Articular chondrocyte of knee joint (primary cell): ENCODE measurements at places on chromosomes 3 and 15. TPM values are rescaled to one million over a fixed set of nuclear protein-coding genes. Genes with fewer than 3 reads are reported as not detected.

CCDC54 gene
- total RNA-seq = not detected in 2 replicates

VWA5B2 gene
- total RNA-seq = not detected in 2 replicates

SUCNR1 gene
- total RNA-seq = under 0.01 TPM in 1 of 2 replicates, not detected in the other

BRPF1 gene
- total RNA-seq = 9.5 and 10.2 TPM in 2 replicates

KLHL40 gene
- total RNA-seq = not detected in 2 replicates

CCR9 gene
- total RNA-seq = not detected in 2 replicates

CIDEC gene
- not detected in 2 replicates for total RNA-seq

TRH gene
- total RNA-seq = 0.11 and 0.13 TPM in 2 replicates

FSD2 gene
- total RNA-seq = under 0.01 TPM in 1 of 2 replicates, not detected in the other

C3orf22 gene
- not detected in 2 replicates for total RNA-seq

MAP1A gene
- total RNA-seq = 124 and 126 TPM in 2 replicates

DPPA4 gene
- not detected in 2 replicates for total RNA-seq

CHRD gene
- total RNA-seq = 1.7 and 4.7 TPM in 2 replicates

C2CD4A gene
- total RNA-seq = 0.11 and 0.26 TPM in 2 replicates

CORO2B gene
- total RNA-seq = 5.9 and 6.1 TPM in 2 replicates

TM4SF18 gene
- total RNA-seq = 0.65 and 0.86 TPM in 2 replicates

TRAK1 gene
- 57.1 and 75.2 TPM in 2 replicates for total RNA-seq

PPM1M gene
- total RNA-seq = 24.2 and 25.5 TPM in 2 replicates

CPLX3 gene
- total RNA-seq = not detected in 2 replicates

TF gene
- 0.43 and 0.52 TPM in 2 replicates for total RNA-seq

ZFAND6 gene
- total RNA-seq = 105 and 130 TPM in 2 replicates

SKIL gene
- 50.6 and 61.3 TPM in 2 replicates for total RNA-seq
